HCT116 (cell line): ENCODE measurements at places on chromosomes 13 and 19.
A peak's percentile ranks its signal among the peaks of the same experiment; 100 is the strongest.

- H3K4me3 ChIP-seq = 0 out of 2 replicates have a peak overlapping the region, but pooled peaks have one; percentile 33
- no peak for DNase-seq
- H3K36me3 ChIP-seq = no peaks in the 10 kb centered on the region
- H3K27me3 ChIP-seq = no peaks in the 10 kb centered on the region
Observed at GRCh38 chr13:109272595-109273325, 513.6 kb downstream of the IRS2 start.

DNA sequence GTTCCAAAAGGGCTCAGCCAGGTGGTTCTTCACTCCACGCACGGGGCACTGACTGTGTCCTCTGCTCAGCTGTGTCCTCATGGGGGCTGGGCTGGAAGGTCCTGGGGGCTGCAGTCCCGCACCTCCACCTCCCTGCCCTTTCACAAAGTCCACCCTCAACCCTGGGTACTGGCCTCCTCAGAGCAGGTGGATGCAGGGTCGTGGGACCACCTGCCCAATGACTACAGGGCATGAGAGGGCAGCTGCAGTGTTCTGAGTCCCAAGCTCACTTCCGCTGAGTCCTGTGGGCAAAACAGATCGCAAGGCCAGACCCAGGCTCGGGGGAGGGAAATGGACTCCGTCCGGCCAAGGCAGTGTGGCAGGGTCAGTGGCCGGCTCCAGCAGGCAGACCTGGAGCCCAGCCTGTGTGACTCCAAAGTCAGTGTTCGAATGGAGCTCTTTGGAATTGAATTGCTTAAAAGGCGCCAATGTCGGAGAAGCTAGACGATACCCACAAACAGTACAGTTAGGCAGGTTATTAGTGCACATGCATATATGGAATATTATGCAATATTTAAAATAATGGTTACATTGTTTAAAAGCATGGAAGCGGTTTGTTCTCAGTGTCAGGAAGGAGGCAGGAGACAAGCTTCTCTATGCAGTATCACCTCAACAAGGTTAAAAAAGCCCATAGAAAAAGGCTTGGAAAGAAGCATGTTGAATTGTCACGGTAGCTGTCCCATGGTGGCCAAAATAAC lies 54.8 kb downstream of the MCF2L start:
- no peak overlapping the region for H3K4me3 ChIP-seq
- no peak for DNase-seq
- H3K36me3 ChIP-seq = no peaks in the 10 kb centered on the region
- H3K27ac ChIP-seq = no peak overlapping the region
- peaks cover 17% of the 10 kb centered on the region for H3K4me1 ChIP-seq
- no peaks in the 10 kb centered on the region for H3K27me3 ChIP-seq

GRCh38 chr13:106108346-106108745 lies 427.1 kb downstream of the EFNB2 start:
- H3K36me3 ChIP-seq = no peaks in the 10 kb centered on the region
- H3K27ac ChIP-seq = no peak overlapping the region
- H3K4me1 ChIP-seq = peaks cover 25% of the 10 kb centered on the region
- no peaks in the 10 kb centered on the region for H3K27me3 ChIP-seq
- H3K4me3 ChIP-seq = no peak overlapping the region

- 0 out of 2 replicates have a peak, but pooled peaks cover 5% of the 10 kb centered on the region for H3K36me3 ChIP-seq
- peaks cover 8% of the 10 kb centered on the region for H3K4me1 ChIP-seq
- H3K27me3 ChIP-seq = no peaks in the 10 kb centered on the region
- DNase-seq = no peak
- H3K27ac ChIP-seq = no peak overlapping the region
Observed at GRCh38 chr19:14774373-14774772, 4.0 kb downstream of the ADGRE2 start.

DNA sequence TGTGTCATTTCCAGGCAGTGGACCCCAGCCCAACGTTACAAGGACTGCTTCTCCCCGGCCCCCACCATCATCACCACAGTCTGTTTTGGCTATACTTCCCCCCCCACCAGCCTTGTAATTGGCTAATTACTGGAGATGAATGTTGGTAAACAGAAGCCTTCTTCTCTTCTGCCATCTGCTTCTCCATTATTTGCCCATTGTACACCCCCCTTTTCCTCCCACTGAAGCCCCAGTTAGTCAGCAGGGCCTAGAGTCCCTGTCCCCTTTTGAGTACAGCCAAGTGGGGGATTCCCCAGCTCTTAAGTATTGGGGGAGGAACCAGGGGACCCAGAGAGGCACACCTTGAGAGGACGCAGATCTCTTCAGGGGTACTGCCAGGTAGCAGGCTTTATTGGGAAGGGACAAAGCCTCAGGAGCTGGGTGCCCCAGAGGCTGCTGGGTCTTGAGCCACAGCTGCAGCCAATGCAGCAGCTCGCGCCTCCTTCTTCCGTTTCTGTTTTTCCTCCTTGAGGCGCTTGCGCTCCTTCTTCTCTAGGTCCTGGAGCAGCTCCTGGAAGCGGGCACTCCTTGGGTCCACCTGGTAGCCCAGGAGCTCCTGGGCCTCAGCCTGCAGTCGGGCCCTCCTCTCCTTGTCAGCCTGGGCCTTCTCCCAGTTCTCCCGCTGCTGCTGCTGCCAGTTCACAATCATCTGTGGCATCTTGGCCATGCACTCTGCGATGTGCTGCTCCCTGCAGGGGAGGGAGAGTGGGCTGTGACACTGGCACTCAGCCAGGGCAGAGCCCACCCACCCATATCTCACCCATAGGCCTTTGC lies 3.0 kb downstream of the GADD45GIP1 start:
- H3K36me3 ChIP-seq = peaks cover 23% of the 10 kb centered on the region
- peak overlapping the region; percentile 34 for H3K27ac ChIP-seq
- no peaks in the 10 kb centered on the region for H3K27me3 ChIP-seq
- no peak for DNase-seq
- no peak overlapping the region for H3K4me3 ChIP-seq

DNA sequence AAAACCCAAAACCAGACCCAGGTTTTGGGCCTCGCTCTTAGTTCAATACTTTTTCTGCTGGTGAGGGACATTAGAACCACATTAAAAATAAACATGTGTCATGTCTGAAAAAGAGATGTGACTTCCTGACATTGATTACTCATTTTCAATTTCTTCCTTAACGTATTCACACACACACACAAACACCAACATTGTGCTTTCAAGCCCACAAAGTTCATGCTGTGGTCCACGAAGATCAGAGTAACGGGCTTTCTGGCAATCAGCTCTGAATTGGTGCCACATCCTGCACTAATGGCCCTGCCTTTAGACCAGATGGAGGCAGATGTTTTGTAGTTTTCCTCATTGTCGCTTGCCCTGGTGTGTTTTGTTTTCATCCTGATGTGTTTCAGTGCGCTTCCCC lies 47.9 kb upstream of the POMP start:
- no peaks in the 10 kb centered on the region for H3K36me3 ChIP-seq
- H3K4me3 ChIP-seq = no peak overlapping the region
- no peak for DNase-seq
- no peaks in the 10 kb centered on the region for H3K27me3 ChIP-seq
- H3K27ac ChIP-seq = no peak overlapping the region

- H3K4me1 ChIP-seq = no peaks in the 10 kb centered on the region
- no peak overlapping the region for H3K27ac ChIP-seq
- no peak overlapping the region for H3K4me3 ChIP-seq
- DNase-seq = no peak
Observed at GRCh38 chr19:9966448-9966847, 30.1 kb upstream of the OLFM2 start.
